ENCODE measurements at places on chromosomes 1 and 21.
A peak's percentile ranks its signal among the peaks of the same experiment; 100 is the strongest.

DNA sequence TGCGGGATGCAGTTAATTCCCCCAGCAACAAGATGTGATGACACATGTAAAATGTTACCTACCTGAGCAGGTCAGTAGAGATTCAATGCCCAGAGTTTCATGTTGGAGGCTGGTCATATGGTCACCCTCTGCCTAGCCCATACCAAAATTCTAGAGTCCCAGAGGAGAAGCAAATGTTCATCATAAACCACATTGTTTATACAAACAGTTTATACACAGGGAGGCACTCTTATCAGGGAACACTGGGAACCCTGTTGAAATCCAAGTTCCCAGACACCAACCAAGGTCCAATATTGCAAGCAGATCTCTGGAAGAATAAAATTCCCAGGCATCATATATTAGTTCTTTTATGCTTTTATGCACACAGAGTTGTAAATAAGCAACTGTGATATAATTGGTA is 10.5 kb downstream of the HAO2 start:
- DNase-seq, result no peak

GRCh38 chr1:233689748-233690254 is 75.9 kb downstream of the KCNK1 start:
- no peak for DNase-seq

DNA sequence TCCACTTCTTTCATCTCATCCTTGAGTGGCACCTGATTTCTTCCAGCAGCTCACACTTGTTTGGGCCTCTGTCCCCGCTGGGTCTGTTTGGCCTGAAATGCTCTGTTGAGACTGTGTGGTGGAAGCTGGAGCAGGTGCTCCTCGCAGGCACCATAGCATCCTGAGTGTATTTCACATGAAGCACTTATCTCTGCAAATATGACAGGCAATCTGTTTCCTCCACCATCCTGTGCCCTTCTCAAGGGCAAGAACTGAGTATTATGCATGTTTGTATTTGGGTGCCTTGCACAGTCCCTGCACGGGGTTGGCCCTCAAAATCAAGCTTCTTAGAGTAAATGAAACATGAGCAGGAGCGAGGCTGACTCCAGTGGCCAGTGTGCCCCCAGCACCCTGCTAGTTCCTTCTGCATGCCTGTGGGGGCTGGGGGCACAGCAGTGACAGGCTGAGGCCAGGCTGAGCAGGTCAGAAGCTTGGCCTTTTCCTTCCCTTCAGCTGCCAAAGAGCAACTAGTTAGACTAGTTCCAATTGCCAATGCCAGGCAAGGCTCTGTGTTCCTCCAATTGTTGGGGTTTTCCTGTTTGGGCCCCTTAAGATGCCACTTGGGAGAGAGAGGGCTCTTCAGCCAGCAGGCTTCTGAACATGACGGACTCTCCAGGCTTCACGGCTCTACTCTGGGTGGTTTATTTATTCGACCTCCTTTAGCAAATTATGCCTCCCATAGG is 129.6 kb upstream of the ATP1A1 start:
- DNase-seq, result no peak

- DNase-seq, result no peak
These were observed 224.9 kb downstream of the DAB1 start for GRCh38 chr1:57198912-57199311.

DNA sequence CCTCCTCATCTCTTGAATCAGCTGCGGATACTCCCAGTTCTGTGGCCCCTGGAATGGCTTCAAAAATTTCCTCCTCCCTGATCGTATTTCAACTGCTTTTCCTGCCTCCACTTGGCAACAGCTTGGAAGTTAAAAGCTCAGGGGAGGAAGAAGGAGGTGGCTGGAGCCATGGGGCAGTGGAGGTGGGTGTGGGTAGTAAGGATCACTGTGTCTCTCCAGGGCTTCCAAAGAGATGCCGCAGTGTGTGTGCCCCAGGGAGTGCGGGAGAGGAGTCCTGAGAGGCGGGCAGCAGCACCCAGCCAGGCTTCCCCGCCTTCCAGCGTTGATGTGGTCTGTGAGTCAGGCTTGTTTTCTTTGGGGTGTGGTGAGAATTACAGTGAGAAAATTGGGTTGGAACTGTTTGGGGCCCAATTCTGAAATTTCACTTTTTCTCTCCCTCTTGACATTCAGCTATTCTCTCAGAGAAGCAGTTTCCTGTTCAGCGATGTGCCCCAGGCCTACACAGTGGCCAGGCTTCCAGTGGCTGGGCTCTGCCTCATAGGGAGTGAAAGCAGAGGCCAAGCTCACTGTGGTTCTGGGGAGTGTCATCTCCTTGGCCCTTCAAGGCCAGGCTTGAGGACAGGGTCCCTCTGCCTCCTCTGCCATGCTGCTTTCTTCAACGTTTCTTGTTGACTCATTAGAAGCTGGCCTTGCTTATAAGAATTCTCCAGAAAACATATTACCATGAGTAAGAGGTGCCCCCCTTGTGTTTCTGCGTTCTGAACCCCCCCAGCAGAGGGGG is 69.0 kb downstream of the PGM1 start:
- DNase-seq, result peak; percentile 61

- no peak for DNase-seq
These were observed 65.4 kb upstream of the LYST start for GRCh38 chr1:235932090-235932510.

DNA sequence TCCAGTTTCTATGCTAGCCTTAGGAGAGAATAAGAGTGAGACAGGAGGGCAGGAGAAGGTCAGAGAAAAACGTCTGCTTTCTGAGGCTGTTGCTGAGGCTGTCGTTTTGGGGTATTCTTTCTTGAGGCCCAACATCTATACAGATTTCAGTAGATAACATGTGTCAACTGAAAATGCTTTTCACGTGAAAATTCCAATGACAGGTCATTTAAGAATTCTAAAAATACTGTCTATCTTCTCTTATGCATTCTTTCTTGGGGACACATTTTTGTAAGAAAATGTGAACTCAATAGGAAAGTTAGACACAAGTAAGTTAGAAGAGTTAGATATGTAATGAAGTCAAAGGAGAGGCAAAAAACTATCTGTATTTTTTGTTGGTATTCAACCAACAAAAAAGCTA is 150.8 kb downstream of the TGFB2 start:
- DNase-seq, result no peak

DNA sequence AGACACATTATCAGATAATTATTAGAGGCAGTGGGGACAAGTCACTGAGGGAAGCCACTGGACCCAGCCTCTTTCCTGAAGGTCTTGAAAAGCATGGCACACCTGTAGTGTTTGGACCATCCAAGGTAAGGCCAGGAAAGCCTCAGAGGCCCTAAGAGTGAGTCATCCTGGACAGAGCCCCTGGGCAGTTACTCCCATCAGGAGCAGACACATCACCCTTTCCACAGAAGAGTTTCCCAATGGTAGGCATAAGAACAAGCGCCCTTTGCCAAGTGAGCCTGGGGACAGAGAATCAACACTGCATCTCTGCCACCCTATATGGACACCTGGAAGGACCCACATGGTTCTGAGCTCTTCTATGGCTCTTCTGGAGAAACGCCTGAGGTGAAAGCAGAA is 136.0 kb downstream of the PLXNA2 start:
- DNase-seq, result no peak
